Activated T-helper 1 cell treated with anti-CD3 and anti-CD28 coated beads, Interleukin-12 subunit alpha, Interleukin-12 subunit beta, Interleukin-2, Interleukin-4 antibody, amounts not matched to agents 30 ng/mL and 10 ng/mL and 1 ng/mL, durations not matched to agents 14 hours and 24 hours and 36 hours (primary cell): ENCODE measurements at places on chromosomes 3 and 15. TPM values are rescaled to one million over a fixed set of nuclear protein-coding genes. Genes with fewer than 3 reads are reported as not detected.

DNA sequence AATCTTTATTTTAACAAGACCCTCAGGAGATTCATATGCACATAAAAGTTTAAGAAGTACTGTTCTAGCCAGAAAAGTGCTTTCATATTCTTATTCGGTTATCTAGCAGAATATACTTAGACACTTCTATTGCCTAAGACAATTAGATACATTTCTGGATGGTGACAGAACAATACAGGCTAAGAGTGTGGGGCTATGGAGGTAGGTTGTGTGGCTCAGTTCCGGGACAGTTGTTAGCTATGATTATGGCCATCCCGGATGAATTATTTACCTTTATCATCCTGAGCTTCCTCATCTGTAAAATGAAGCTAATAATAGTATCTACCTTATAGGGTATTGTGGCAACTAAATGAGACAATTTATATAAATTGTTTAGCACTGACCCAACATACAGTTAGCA is 6.6 kb downstream of the FAM98B start:
- H3K27me3 ChIP-seq: no peaks in the 10 kb centered on the region
- peaks cover 29% of the 10 kb centered on the region for H3K4me1 ChIP-seq
- H3K36me3 ChIP-seq: peaks cover 8% of the 10 kb centered on the region
- DNase-seq: no peak
- no peak overlapping the region for H3K27ac ChIP-seq

The LRTM1 gene
- not detected in 2 replicates for total RNA-seq

GRCh38 chr3:131933665-131934064 is 101.1 kb downstream of the CPNE4 start:
- no peak overlapping the region for H3K27ac ChIP-seq
- no peak overlapping the region for H3K4me3 ChIP-seq
- H3K27me3 ChIP-seq: peaks cover 3% of the 10 kb centered on the region
- DNase-seq: no peak

The GOLGA8S gene
- 0.08 and 0.15 TPM in 2 replicates for total RNA-seq

GRCh38 chr3:89104499-89104898 is 2.9 kb upstream of the EPHA3 start:
- H3K4me1 ChIP-seq: peaks cover 18% of the 10 kb centered on the region
- peaks cover 22% of the 10 kb centered on the region for H3K27me3 ChIP-seq
- H3K27ac ChIP-seq: no peak overlapping the region
- DNase-seq: no peak

The PRSS50 gene
- total RNA-seq: not detected in 2 replicates

GRCh38 chr3:3110749-3111361 is 681 bp upstream of the IL5RA start:
- no peaks in the 10 kb centered on the region for H3K36me3 ChIP-seq
- H3K27ac ChIP-seq: no peak overlapping the region
- H3K4me3 ChIP-seq: no peak overlapping the region
- H3K27me3 ChIP-seq: peaks cover 15% of the 10 kb centered on the region
- no peak for DNase-seq
- peaks cover 6% of the 10 kb centered on the region for H3K4me1 ChIP-seq

The TMIE gene
- total RNA-seq: 0.34 TPM in 1 of 2 replicates, not detected in the other

DNA sequence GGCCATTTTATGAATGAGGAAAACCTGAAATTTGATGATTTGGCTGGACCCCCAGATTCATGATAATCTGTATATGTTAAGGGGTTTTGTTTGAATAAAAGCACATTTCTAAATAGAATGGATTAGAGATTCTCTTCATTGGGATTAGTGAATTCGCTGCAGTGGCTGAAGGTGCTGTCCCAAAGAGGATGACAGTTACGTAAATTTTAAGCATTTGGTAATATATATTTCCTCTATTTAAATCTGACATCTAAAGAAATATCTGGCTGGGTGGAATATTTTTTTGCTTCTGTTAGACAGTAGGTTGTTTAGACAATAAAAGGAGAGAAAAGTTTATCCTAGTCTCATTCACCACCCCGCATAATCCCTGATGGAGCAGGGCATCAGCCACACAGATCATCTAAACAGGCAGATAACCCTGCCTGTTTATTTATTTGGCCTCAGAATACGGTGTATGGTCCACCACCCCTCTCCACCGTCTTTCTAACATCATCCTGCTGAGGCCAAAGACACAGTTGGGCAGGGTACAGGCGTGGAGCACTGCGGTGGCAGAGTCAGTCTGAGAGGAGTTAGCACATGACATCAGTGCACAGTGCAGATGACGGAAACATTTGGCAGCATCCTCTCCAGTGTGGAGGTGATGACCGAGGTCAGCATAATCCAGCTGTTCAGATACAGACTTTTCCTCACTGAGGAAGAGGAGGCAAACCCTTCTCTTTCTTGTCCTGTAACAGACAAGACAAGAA is 20.4 kb upstream of the NFKBIZ start:
- H3K27ac ChIP-seq: peak overlapping the region; percentile 90
- H3K27me3 ChIP-seq: no peaks in the 10 kb centered on the region
- H3K4me3 ChIP-seq: peak overlapping the region; percentile 93
- peaks cover 39% of the 10 kb centered on the region for H3K36me3 ChIP-seq
- peak; percentile 62 for DNase-seq

DNA sequence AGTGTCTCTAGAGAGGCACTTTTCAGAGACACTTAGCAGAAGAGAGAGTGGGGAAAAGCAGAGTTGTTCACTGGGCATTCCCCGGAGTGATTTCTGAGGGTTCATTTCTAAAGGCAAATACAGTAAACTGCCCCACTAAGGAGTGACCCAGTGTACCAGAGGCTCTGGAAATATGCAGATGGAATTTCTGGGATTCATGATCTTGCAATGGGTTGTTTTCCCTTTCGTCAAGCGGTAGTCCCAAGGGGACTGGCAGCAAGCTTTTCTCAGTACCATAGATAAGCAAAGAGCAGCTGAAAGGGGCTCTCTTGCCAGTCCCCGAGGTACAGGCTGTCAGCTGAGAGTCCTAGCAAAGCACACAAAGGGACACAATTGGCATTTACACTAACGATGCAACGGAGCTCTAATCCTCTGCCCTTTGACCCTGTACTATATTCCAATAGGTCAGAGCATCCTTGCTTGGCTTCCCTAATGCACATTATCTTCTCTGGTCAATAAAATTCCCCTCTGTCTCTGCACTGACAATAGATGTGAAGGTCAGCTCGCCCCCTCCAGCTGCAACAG is 155.6 kb downstream of the SEMA6D start:
- no peak overlapping the region for H3K27ac ChIP-seq
- H3K4me1 ChIP-seq: no peaks in the 10 kb centered on the region
- no peak overlapping the region for H3K4me3 ChIP-seq
- H3K27me3 ChIP-seq: no peaks in the 10 kb centered on the region

- no peak for DNase-seq
- H3K27ac ChIP-seq: no peak overlapping the region
- H3K27me3 ChIP-seq: no peaks in the 10 kb centered on the region
- H3K4me1 ChIP-seq: no peaks in the 10 kb centered on the region
- no peaks in the 10 kb centered on the region for H3K36me3 ChIP-seq
Observed at GRCh38 chr3:76177610-76178009, 392.3 kb upstream of the ZNF717 start.

The PLSCR4 gene
- total RNA-seq: not detected in 2 replicates
